ENCODE measurements at places on chromosomes 7 and 10. TPM values are rescaled to one million over a fixed set of nuclear protein-coding genes. Genes with fewer than 3 reads are reported as not detected.

DNA sequence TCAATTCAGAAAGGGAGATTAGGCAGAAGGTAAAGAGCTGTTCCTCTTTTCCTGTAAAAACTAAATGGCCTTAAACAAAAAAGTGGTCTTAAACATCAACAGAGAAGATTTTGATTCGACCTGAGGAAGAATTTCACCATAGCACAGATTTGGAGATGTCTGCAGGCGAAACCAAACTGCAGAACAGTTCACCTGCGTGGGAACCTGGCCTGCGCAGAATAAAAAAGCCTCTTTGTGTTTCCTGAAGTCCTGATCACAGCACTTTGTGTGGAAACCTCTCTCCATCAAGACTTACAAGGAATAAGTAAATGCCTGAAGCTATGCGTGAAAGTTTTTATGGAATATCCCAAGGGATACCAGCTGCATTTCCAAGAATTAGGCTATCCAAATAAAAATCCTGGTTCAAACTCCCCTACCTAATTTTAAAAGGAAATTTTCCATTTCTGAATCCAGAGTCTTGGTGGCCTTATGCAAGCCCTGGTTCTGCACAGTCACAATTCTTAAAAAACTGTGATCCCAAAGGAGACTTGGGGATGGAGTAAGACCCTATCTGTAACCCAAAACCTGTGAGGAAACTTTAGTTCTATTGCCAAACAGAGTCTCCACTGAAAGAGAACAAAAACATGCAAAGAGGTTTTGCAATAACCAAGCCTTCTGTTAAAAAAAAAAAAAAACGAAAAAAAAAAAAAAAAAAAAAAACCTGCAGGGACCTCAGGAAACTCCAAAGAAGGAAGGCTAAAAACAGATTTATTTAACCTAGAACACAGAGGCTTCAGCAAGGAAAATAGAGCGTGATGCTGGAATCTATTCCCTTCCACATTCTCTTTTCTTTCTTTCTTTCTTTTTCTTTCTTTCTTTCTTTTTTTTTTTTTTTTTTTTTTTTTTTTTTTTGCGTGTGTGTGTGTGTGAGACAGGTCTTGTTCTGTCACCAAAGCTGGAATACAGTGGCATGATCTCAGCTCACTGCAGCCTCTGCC, 10.4 kb downstream of the CALML3 start:
- H3K4me3 ChIP-seq = no peak overlapping the region
- no peaks in the 10 kb centered on the region for H3K27me3 ChIP-seq
- H3K27ac ChIP-seq = no peak overlapping the region
- no peaks in the 10 kb centered on the region for H3K36me3 ChIP-seq

GRCh38 chr7:105742787-105743186, 133.6 kb downstream of the ATXN7L1 start:
- no peak overlapping the region for H3K27ac ChIP-seq
- peaks cover 4% of the 10 kb centered on the region for H3K36me3 ChIP-seq

GRCh38 chr7:98911916-98912315, 33.6 kb downstream of the TRRAP start:
- no peak overlapping the region for H3K27ac ChIP-seq
- H3K36me3 ChIP-seq = peaks cover 6% of the 10 kb centered on the region
- H3K4me1 ChIP-seq = no peaks in the 10 kb centered on the region
- H3K27me3 ChIP-seq = no peaks in the 10 kb centered on the region

- no peaks in the 10 kb centered on the region for H3K27me3 ChIP-seq
- H3K4me3 ChIP-seq = peak overlapping the region; percentile 100
- peaks cover 63% of the 10 kb centered on the region for H3K36me3 ChIP-seq
- no peak for DNase-seq
- H3K27ac ChIP-seq = peak overlapping the region; percentile 96
- peaks cover 47% of the 10 kb centered on the region for H3K4me1 ChIP-seq
Observed at GRCh38 chr7:150739033-150739432, 1.8 kb downstream of the GIMAP5 start.

GRCh38 chr10:1625079-1625478, 112.2 kb downstream of the ADARB2 start:
- H3K36me3 ChIP-seq = no peaks in the 10 kb centered on the region
- H3K27me3 ChIP-seq = peaks cover 10% of the 10 kb centered on the region
- no peak for DNase-seq
- no peak overlapping the region for H3K4me3 ChIP-seq

GRCh38 chr7:3497796-3498195, 196.7 kb downstream of the SDK1 start:
- no peak for DNase-seq
- H3K27ac ChIP-seq = no peak overlapping the region
- H3K4me3 ChIP-seq = no peak overlapping the region

- no peak overlapping the region for H3K4me3 ChIP-seq
- no peak for DNase-seq
- peaks cover 3% of the 10 kb centered on the region for H3K4me1 ChIP-seq
- no peak overlapping the region for H3K27ac ChIP-seq
Observed at GRCh38 chr10:35040760-35041501, 49.2 kb downstream of the CUL2 start.

DNA sequence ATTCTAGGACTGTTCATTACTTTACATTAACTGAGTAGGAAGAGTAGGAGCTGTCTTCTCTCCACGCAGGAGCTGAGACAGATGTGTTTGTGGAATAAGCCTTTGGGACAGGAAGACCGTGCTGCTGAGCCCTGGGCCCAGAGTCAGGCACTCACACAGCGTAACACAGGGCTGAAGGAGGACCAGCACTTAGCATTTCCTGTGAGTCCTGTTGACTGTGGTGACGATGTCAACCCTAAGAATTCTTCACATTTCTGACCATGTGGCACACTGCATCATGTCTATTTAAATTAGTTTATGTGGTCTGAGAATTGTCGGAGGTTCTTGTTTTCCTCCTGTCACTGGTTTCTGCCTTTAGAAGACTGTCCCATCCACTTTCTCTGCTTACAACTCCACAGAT, 117.2 kb downstream of the PIP4K2A start:
- no peaks in the 10 kb centered on the region for H3K27me3 ChIP-seq
- H3K27ac ChIP-seq = peak overlapping the region; percentile 95
- no peak for DNase-seq
- peak overlapping the region; percentile 61 for H3K4me3 ChIP-seq
- peaks cover 88% of the 10 kb centered on the region for H3K4me1 ChIP-seq

DNA sequence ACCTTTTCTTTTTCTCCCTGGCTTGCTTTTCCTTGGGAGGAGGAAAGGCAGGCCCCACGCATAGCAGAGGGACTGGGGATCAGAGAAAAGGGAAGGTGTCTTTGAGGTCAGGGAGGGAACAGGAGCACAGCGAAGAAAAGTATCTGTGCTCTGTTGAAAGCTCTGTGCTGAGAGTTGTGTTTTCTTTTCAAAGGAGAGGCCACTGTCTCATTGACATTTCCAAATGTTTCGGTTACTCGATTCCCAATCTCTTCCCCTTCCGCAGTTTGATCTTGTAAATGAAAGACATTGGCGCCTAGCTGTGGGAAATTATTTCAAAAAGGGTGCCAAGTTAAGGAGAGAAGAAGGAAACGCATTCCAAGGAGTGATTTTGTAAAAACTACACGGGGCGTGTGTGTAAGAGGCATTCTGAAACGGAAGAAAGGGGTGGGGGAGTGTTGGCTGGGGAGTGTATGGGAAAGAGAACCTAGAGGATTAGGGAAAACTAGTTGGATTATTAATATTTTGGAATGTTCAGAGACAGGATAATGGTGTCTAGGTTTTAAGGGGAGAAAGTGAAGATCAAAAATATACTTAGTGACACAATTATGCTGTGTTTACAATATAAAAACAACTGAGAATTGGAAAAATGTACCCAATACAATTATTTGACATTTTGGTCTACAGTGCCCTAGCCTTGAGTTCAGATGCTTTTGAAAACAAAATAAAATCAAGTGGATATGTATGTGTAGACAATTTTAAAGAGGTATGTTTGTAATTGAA, 708 bp downstream of the KLHDC10 start:
- H3K4me3 ChIP-seq = peak overlapping the region; percentile 91
- no peaks in the 10 kb centered on the region for H3K36me3 ChIP-seq
- peaks cover 2% of the 10 kb centered on the region for H3K27me3 ChIP-seq
- no peak for DNase-seq

DNA sequence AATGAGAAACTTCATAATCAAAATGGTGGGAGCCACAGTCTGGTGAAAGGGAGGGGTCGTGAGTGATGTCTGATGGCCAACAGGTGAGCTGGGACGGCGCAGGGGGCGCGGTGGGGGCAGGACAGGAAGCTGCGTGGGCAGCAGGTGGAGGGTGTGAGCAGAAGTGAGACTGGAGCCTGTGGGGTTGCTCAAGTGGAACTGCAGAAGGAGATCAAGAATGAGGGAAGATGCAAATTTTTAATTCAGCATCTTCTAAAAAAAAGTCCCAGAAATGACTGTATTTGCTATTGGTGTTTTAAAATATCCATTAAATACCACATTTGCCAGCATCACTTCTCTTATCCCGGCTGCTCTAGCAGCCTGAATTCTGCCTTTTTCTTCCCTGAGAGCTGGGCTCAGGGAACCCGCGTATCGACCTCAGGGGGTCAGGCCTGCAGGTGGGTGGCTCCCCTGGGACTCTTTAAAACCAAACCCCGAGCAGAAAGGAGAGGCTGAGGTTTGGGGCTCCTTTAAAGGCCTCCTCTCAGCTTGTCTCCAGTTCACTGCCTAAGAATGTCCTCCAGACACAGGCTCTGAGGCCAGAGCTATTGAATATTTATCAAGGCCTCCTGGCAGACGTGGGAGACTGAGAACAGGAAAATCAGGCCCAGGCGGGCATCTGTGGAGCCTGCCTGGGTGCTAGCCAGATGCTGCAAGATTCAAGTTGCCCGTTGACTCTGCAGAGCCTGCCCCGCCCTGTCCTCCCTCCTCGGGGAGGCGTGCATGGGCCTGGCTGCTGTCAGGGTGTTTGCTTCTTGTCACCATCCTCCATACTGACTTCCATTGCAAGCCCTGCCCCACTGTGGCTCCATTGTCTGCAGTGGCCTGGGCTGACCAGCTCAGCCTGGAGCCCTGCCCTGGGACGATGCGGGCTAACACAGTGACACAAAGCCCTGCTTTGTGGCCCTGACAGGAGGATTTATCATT, 53.9 kb downstream of the SYPL1 start:
- H3K4me1 ChIP-seq = peaks cover 12% of the 10 kb centered on the region
- DNase-seq = peak; percentile 49
- peak overlapping the region; percentile 69 for H3K27ac ChIP-seq
- peak overlapping the region; percentile 42 for H3K4me3 ChIP-seq
- no peaks in the 10 kb centered on the region for H3K27me3 ChIP-seq

DNA sequence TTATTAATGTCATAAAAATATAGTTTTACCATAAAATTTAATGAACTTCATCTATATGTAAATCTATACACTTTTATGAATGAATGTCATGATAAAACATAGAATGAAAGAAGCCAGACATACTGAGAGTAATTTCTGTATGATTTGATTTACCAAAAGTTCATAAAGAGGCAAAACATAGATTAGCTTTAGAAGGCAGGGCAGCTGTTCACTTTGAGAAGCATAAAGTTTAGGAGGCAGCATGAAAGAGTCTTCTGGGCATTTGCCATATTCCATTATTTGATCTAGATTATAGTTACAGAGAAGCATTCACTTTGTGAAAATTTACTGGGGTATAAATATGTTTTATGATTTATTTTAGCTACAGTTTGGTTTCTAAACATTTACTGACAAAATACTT, 487.2 kb downstream of the ANKRD7 start:
- H3K4me3 ChIP-seq = no peak overlapping the region
- H3K36me3 ChIP-seq = no peaks in the 10 kb centered on the region
- DNase-seq = no peak
- H3K27me3 ChIP-seq = no peaks in the 10 kb centered on the region
- H3K27ac ChIP-seq = no peak overlapping the region
- H3K4me1 ChIP-seq = no peaks in the 10 kb centered on the region

- H3K4me1 ChIP-seq = no peaks in the 10 kb centered on the region
- DNase-seq = no peak
- H3K27ac ChIP-seq = no peak overlapping the region
- H3K36me3 ChIP-seq = peaks cover 6% of the 10 kb centered on the region
- peaks cover 9% of the 10 kb centered on the region for H3K27me3 ChIP-seq
- H3K4me3 ChIP-seq = no peak overlapping the region
Observed at GRCh38 chr7:88268858-88269257, 37.8 kb downstream of the STEAP4 start.

DNA sequence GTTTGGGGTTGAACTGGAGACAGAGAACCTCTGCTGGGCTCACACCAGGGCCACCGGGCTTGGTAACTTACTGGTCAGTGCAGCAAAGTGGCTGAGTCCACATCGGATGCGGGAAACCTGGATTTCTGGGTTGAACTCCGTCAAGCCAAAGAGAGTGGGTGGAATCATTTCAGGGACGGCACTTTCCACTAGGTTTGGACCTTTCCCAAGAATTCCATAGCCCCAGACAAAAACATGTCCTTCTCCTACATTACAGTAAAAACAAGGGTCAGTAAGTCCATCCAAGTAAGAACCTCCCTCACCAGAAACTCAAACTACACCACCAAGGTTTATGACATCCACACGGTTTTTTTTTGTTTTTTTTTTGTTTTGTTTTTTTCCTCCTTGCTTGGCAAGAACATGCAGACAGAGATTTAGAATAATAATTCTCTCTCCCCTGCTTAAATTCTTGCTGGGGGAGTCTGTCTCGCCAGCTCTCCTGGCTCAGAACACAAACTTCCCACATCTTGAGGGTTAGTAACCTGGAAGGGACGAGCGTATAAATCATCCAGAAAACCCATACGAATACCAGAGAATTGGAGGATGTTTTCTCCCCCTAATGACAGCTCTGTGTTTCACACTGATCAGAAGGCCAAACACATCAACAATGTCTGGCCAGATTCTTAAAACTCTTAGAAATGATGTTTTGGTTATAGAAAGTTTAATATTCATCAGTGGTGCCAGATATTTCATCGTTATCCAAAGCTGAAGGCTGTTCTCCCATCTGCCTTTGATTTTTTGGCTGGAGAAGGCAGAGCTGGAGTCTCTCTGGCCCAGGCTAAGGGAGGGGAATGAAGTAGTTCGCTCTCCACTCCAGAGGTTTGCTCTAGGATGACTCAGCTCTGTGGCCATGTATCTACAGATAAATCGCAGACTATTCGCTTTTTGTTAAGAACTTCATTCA, 17.5 kb downstream of the RCC1L start:
- no peak for DNase-seq
- no peak overlapping the region for H3K4me3 ChIP-seq
- H3K27me3 ChIP-seq = no peaks in the 10 kb centered on the region
- no peak overlapping the region for H3K27ac ChIP-seq
- H3K36me3 ChIP-seq = peaks cover 18% of the 10 kb centered on the region

GRCh38 chr7:18768256-18768655, 272.7 kb downstream of the HDAC9 start:
- H3K27me3 ChIP-seq = peaks cover 3% of the 10 kb centered on the region
- H3K27ac ChIP-seq = no peak overlapping the region
- no peaks in the 10 kb centered on the region for H3K4me1 ChIP-seq
- no peak overlapping the region for H3K4me3 ChIP-seq

DNA sequence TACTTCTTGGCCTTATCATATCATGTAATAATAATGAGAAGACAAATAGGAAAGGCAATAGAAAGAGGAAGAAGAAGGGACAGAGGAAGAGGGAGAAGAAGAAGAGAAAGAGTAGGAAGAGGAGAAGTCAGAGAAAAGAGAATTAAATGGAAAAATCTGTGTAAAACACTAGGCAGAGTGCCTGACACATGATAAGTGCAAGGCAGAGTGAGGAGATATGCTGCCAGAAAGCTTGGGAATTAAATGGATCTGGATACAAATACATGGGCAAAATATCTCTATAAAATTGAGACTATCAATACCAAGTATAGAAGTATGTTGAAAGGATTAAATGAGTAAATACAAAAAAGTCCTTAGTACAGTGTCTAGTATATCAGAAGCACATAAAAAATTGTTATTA, 124.8 kb downstream of the CACNA2D1 start:
- no peaks in the 10 kb centered on the region for H3K36me3 ChIP-seq
- no peaks in the 10 kb centered on the region for H3K4me1 ChIP-seq
- no peak overlapping the region for H3K4me3 ChIP-seq
- no peak overlapping the region for H3K27ac ChIP-seq
- DNase-seq = no peak
- no peaks in the 10 kb centered on the region for H3K27me3 ChIP-seq

Gene WEE2
- not detected for total RNA-seq

Gene ELOVL3
- total RNA-seq = not detected

Gene PON1
- not detected for total RNA-seq

Gene GPR26
- not detected for total RNA-seq

All from naive thymus-derived CD8-positive, alpha-beta T cell (primary cell).